ENCODE measurements at places on chromosomes 1 and 21.
A peak's percentile ranks its signal among the peaks of the same experiment; 100 is the strongest.

- DNase-seq: no peak
These were observed 174.5 kb upstream of the RUNX1 start for GRCh38 chr21:35223480-35224156.

DNA sequence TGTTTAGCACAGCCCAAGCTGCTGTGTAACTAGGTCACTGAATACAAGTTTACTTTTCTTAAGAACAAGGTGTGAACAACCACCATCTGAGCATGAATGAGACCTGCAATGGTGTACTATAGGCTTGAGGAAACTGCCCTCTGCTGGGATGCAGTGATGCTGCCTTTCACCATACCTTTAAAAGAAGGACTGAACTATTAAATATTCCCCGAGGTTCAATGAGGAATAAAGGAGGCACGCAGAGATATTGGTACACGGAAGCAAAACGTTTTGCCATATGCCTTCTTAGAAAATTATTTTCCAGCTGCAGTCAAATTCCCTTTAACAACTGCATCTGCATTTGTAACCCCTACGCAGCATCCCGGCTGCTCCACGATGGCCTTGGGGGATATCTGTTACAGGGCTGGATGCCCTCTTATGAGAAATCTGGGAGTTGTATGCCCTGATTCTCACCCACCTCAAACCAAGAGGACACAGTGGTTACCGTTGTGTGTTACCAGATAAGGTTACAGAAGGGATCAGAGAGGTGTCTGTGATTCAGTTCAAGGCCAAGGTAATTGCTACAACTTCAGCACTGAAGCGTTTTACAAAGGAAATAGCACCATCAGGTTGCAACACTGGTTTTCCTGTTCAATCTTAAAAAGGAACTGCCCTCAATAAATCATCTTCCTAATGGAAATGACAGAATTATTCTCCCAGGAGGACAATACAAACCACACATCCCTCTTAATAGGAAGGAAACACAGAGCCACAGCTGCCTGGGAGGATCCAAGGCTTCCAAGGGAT lies 470.5 kb downstream of the LTN1 start:
- DNase-seq: no peak

DNA sequence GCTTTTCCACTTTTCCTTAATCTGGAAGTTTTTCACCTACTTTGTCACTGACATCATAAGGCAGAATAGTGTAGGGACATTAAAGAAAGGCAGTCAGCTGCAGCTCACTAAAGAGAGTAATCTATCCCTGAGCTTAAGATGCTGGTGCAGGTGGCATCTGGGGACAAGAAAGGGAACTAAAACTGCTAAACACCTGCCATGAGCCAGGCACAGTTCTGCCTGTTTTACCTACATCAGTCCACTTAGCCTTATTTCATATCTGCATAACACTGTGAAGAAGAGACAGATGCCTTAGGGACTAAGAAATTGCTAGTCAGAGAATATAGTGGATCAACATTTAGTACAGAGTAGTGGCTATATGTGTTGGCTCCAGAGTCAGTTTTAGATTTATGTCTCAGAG lies 88.1 kb downstream of the GPATCH2 start:
- DNase-seq: no peak

DNA sequence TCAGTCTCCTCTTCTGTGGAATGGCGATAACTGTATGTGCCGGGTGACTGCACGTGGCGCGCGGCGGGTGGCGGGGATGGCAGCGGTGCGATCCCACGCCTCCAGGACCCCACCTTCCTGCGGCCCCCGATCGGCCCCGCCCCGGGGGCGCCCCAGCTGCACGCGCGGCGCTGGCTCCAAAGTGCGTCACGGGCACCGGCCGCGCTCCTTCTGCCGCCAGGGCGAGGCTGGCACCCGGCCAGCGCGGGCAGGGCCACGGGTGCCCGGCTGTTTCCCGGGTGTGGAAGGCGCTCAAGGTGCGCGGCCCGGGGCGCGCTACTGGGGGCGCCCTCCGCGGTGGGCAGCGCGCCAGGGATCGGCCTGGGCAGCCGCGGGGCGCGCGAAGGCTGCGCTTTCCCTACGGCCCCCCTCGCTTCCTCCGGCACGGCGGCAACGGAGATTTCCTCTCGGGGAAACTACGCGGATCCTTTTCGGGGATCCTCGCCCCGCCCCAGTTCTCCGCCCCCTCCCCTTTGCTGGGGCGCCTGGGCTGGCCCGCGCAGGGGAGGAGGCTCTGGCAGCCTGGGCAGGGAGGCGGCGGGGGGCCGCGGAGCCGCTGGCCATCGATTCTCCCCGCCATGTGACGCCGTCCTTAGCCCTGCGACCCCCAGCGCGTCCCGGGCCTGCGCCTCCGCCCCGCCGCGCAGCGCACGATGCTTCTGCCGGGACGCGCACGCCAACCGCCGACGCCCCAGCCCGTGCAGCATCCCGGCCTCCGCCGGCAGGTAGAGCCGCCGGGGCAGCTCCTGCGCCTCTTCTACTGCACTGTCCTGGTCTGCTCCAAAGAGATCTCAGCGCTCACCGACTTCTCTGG lies at the start of gene EVA1C:
Gene EVA1C, plus strand, starts transcription at position 545 of the 853 bp plus-strand sequence. Its CDS starts 148 bp downstream, at position 693.
- peak; percentile 71 for DNase-seq

DNA sequence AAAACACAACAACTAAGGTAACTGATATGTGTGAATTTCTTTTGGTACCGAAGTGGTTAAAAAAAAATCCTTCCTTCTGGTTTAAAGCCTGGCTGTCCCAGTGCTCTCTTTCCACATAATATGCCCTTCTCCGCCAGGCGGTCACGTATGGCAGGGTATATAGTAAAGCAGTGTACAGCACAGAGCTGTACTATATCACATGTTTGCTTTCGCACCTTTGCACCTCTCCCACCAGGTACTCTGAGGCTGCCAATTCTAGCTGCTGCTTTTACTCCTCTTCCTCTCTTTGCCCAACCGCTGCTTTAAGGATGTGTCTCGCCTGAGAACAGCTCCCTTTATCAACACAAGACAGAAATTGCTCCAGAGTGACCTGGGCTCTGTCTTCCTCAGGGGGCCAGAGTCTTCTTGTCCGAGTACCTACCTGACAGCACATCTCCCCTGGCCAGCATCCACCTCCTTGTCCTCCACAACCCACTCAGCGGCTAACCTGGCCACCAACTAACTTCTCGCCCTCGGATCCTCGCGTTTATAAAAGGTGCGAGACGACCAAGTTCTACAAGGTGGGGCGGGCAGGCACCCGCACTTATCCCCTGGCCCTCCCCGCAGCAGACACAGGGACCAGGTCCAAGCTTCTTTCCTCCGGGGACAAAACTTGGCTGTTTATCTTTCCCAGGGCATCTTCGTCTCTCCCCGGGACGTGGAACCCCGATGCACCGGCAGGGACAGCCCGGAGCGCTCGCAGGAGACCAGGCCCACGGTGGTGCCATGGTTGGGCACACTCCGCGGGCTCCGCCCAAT lies 1.6 kb downstream of the COLGALT2 start:
- DNase-seq: no peak

- DNase-seq: no peak
These were observed at the start of gene SLAMF1 for GRCh38 chr1:160646711-160647328. Gene SLAMF1 (minus strand): TSS chr1:160647044. CDS start chr1:160646945, 99 bp downstream.

DNA sequence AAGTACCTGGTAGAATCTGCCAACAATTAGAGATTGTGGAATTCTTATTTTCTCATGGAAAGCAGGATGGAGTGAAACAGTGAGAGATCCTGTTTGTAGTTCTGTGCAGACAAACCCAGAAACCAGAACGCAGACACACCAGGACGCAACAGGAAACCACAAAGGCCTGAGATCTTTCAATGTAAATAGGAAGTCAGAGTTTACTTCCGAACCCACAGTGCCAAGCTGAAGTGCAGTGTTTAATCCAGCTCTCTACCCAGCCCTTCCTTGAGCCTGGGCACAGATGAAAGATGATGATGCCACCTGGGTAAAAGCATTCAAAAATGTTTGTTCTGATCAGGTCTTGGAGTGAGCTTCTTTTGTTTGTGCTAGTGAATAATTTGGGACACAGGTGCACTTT lies 244.2 kb upstream of the HOOK1 start:
- DNase-seq: no peak

DNA sequence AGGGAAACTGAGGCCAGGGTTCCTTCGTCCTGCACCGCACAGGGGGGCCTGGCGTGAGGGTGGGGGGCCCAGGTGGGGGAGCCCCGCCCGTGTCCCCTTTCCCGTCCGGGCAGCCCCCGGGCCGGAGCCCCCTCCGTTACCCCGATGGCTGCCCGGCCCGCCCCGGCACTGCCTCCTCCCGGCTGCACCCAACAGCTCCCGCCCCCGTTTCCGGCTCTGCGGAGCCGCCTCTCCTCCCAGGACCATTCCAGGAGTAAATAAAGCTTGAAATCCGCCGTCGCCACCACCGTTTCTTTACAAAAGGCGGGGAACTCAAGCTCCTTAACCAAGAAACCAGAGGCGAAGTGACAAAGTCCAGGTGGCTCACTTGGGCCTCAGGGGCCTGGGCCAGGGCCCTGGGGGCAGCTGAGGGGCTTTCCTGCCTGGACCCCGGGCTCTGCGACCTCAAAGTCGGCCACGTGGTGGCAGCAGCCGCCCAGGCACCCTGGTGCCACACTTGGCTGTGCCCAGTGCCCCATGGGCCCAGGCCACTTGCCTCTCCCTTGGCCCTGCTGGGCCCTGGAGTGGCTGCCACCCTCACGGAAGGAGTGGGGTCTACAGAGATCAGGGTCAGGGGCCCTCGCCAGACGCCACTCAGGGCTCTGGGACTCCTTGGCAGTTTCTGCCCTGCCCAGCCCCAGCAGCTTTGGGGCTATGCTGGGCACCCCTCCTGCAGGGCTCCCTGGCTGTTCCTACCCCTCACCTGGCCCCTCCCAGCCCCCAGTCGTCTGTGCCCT lies 514 bp upstream of the FAAP20 start:
- peak; percentile 76 for DNase-seq

GRCh38 chr1:157363660-157364140 lies 188.6 kb downstream of the FCRL5 start:
- DNase-seq: no peak

GRCh38 chr1:193538680-193539079 lies 352.3 kb upstream of the B3GALT2 start:
- peak; percentile 39 for DNase-seq

DNA sequence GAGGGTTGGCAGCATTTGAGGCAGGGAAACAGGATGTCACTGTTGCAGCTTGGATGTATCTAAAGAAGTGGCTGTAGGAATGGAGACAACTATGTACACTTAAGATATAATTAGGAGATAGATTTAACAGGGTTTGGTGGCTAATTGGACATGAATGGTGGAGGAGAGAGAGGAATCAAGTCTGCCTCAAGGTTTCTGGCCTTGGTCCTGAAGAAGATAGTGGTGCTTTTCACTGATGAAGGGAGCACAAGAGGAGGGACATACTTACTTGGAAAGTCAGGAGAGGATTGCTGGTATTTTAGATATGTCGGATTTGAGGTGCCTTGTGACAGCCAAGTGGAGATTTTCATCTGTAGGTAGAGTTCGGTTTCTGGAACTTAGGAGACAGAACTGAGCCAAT lies 123.9 kb downstream of the ST6GALNAC3 start:
- no peak for DNase-seq

GRCh38 chr1:50424884-50425375 lies 1.7 kb upstream of the DMRTA2 start:
- no peak for DNase-seq

DNA sequence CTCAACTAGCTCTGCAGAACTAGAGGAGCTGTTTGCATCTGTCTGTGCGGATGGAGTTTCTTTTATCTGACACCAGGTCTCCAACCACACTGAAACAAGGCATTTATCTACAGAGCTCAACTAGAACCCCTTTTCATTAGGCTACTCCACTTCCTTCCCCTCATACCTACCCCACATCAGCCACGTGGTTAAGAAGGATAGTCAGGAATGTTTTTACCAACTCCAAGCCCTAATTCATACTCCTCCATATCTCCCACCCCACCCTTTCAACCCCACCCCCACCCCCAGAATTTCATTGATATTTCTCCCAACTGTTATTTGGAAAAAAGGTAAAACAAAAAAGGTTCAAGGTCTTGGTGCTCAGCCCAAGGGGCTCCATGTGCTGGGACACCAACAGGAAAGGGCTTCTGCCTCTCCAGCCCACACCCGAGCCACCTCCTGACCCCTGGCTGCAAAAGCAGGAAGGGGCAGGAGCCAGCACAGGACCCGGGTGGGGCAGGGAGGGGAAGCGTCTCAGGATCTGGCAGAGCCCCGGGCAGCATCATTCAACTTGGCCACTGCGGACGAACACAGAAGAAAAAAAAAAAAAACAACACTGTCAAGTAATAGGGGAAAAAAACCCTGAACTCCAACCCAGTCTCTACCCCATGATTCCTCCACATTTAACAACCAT lies 7.0 kb downstream of the ENSA start:
- no peak for DNase-seq

DNA sequence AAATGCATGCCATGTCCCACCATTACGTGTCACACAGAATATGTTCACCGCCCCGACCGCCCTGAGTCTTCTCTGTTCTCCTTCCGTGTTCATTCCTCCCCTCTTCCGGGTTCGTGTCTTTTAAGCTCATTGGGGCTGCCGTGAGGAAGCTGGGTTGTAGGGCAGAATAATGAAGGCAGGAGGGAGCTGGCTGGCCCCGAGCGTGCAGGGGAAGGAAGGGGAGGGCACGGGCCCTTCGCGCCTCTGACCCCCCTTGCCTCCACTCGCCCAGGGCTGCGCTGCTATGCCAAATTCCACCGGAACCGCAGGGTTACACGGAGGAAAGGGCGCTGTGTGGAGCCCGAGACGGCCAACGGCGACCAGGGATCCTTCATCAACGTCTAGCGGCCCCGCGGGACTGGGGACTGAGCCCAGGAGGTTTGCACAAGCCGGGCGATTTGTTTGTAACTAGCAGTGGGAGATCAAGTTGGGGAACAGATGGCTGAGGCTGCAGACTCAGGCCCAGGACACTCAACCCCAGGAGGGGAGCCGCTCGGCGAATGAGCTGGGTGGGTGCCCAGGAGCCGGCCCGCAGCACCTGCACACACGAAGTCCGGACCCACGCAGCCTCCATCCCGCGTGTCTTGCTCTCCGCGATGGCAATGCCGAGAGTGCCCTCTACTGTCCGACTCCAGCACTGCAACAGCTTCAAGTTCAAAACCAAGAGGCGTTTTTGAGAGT lies 16.5 kb upstream of the AGTRAP start:
- DNase-seq: peak; percentile 79

GRCh38 chr1:234936612-234937389 lies 191.8 kb downstream of the TOMM20 start:
- no peak for DNase-seq

GRCh38 chr1:37098237-37098636 lies 63.9 kb upstream of the GRIK3 start:
- no peak for DNase-seq

DNA sequence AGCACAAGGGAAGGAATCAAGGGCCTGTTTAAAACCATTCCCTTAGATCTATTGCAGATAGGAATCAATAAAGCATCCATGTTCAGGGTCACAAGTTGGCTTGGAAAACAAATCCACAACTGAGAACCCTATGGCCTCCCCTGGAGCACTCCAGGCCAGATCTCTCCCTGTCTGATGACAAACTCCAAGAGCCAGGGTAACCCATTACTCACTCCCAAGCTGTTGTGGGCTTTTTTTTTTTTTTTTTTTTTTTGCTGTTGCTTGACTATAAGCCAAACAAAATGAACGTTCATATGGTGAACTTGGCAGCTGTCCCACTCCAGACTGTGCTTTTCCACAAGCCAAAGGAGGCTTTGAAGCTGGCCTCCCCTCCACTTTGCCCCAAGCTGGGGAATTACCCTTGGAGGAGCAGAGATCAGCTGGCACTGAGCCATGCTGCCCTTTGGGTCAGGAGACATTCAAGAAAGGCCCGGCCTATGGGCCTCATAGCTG lies 35.7 kb upstream of the VAV3 start:
- DNase-seq: no peak

- DNase-seq: no peak
These were observed at the start of gene LDLRAD2 for GRCh38 chr1:21811875-21812305. Gene LDLRAD2 (plus strand): TSS chr1:21812265. CDS start chr1:21812452, 187 bp downstream.

Measured in activated T-helper 9 cell treated with anti-CD3 and anti-CD28 coated beads, Interleukin-2, amount 50 U/mL, for 16 hours (primary cell).